ENCODE measurements at places on chromosomes 7 and 10.

- no peak for DNase-seq
These were observed 60.3 kb upstream of the NFKB2 start for GRCh38 chr10:102335184-102335583.

GRCh38 chr7:88689821-88690220 is 69.7 kb upstream of the ZNF804B start:
- DNase-seq: no peak

DNA sequence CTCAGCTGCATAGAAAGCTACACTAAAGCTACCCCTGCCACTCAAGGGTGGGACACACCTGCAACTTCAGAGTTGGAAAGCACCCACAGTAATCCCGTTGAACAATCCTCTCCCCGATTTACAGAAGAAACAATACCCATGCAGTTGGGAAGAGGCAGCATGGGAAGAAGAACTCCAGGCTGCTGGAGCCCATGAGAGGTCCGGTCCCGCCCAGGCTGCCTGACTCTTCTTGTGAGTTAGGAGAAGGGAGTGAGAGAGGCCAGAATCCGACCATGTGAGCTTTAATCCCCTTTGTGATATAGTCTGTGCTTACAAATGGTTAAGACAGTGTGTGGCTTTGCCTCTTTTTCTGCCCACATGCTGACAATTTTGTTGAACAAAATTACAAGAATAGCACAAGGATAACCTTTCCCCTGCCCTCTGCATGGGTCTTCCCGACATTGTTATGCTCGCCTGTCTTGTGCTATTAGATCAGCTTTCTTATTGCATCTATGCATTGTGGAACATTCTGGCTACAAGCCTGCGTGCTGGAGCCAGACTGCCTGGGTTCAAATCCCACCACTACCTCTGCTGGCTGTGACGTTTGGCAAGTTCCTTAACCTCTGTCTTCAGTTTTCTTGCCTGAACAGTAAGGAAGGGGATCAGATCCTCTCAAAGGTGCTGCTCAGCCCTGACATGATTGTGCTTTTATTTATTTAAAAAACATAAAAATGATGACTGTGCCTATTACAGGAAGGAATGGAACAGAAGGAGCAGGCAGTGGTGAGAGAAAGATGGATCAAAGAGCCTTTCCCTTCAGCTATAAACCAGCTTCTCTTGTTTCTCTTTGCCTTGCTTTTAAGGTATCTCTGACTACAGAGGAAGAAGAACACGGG is 56.0 kb downstream of the BPGM start:
- DNase-seq: no peak

- no peak for DNase-seq
These were observed 153.0 kb upstream of the GPR26 start for GRCh38 chr10:123512901-123513775.

DNA sequence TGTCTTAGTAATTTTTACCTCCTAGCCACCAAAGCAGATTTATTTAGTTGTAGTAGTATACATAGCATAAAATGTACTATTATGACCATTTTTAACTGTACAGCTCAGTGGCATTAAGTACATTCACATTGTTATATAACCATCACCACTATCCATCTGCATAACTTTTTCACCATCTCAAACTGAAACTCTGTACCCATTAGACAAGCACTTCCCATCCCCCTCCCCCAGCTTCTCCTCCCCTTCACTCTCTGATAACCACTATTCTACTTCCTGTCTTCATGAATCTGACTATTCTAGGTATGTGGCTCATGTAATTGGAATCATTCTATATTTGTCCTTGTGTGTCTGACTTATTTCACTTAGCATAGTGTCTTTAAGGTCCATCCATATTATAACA is 71.9 kb downstream of the MRPL32 start:
- DNase-seq: peak; percentile 3

DNA sequence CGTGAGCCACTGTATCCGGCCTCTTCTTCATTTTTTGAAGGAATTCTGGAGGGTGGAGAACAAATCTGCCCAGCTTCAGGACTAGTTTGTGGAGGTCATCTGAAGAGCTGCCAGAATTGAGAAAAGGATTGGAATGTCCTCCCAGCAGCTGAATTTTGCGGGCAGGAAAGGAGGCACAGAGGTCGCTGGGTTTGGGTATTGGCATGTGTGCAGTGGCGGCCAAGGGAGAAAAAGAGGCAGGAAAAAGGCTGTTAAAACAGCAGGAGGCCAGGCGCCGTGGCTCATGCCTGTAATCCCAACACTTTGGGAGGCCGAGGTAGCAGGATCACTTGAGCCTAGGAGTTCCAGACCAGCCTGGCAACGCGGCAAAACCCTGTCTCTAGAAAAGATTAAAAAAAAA is 80.4 kb downstream of the HIP1 start:
- DNase-seq: peak; percentile 71

DNA sequence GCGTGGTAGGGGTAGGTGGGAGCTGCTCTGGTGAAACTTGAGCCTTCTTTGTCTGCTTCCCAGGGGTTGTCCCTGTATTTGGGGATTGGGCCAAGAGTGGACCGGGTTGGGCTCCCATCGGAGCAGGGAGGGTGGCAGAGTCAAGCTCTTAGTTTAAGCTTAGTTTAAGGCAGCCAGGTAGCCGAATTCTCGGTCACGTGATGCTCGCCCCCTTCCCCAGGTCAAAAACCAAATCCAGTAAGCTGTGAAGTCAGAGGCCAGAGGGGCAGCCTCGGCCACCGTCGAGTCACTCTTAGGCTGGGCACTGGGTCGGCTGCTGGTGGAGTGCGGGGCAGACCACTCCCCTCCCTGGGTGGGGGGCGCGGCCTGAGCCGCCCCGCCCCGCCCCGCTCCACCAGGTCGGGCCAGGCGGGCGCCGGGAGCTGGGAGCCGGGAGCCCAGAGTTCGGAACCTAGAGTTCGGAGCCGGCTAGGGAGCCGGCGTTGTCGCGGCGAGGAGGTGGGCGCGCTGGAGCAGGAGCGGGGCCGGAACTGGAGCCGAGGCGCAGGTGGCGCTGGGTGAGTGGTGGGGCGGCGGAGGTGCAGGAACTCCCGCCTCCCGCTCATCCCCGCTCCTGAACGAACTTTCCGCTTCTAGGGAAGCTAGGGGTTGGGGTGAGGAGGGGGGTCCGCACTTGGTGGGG is 2.8 kb upstream of the LZTS2 start:
- peak; percentile 29 for DNase-seq

GRCh38 chr10:17655567-17656146 is 11.7 kb downstream of the STAM start:
- DNase-seq: peak; percentile 65

DNA sequence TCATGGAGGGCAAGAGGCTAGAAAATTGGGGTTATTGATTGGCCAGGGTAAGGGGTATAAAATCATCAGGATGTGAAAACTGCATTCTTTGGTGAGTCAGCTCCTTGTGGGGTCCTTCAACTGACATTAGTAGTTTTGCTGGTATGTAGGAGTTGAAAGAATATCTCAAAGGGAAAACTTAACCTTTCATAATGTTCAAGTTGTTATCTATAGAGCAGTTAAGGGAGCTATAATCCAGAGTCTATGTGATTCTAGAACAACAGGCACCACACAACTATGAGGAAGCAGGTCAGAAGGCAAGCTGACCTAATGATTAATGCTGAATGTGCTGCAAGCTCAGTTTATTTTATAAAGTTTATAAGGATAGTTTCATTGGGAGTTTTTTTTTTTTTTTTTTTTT is 13.7 kb downstream of the PRPS1L1 start:
- peak; percentile 82 for DNase-seq

DNA sequence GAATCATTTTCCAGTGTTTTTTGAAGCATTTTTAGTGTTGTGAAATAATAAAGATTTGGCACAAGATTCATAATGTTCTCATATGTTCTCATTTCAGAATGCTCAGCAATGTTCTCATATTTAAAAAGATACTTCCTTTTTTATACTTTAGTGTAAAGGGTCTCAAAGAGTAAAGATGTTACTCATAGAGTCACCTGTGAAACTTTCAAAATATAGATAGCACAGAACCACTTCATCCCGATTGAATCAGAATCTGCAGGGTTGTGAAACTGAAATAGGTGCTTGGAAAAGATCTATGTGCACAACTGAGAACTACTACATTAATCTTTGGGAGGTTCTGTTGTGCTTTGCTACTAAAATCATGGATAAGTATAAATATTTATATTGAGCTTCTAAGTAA is 144.7 kb downstream of the MDFIC start:
- DNase-seq: no peak

GRCh38 chr7:33757563-33758165 is 147.7 kb upstream of the BMPER start:
- DNase-seq: peak; percentile 61

GRCh38 chr7:136883046-136883445 is 14.6 kb downstream of the CHRM2 start:
- DNase-seq: peak; percentile 7

DNA sequence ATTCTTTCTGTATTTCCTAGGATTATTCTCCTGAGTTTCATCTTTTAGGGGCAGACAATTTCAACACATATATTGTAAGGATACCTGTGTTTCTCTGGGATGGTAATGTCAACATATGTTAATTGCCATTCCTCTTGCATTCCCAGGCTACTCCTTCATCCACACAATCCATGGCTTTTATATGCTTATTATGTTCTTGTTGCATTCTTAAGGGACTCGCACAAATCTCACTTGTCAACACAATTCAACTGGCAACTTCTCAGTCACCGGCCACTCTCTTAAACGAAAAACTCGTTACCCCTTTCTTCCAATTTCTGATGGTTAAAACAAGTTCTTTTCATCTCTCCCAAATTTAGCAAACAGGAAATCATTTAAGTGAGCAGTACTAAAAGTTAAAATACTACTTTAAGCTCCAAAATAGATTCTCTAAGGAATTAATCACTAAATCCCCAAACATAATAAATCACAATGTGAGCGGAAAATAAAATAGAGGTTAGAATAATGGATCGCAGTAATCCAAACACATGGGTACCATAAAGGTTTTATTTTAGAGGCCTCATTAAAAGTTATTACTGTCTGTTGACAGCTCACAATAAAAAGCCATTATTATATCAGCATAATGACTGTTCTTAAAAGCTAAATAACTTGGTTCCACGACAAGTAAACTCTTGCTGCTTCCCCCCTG is 223.2 kb downstream of the ELMO1 start:
- DNase-seq: no peak

DNA sequence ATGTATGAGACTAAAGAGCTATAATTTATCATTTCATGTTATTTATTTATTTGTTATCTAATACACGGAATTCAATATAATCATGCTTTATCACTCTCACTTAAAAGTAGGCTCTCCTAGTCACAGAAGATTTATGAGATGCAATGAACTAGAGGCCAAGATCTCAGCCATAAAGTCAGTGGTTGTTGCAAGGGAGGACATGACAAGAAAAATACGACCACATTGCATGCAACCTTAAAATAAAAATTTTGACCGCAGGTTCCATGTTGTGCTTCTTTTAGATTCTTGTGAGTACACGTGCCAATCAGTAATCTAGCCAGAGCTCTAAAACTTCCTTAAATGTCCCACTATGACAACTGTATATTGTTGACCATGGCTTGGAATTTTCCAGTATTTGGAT is 75.9 kb upstream of the SP8 start:
- no peak for DNase-seq

DNA sequence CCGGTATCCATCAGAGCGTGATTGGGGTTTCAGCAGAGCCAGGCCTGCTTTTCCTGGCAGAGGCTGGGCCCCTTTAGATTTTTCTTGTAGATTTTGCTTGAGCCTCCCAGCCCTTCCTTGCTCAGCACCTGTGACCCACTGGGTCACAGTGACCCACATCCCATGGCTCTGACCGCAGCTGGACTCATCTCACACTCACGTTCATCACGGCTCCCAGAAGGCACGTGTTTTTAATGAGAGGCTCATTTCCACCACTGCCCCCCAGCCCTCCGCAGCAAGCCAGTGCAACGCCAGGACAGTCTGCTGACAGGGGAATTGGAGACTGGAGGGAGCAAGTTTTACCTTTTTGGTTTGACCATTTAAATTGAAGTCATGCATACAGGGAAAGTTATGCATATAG is 155.7 kb downstream of the CUX1 start:
- DNase-seq: no peak

- DNase-seq: no peak
These were observed 14.1 kb downstream of the MICU1 start for GRCh38 chr10:72611783-72612182.

GRCh38 chr10:22315455-22316285 is 518 bp upstream of the COMMD3 start:
- no peak for DNase-seq

- no peak for DNase-seq
These were observed 11.0 kb downstream of the GRID1 start for GRCh38 chr10:86355571-86356038.

GRCh38 chr7:92002720-92003119 is 62.1 kb downstream of the AKAP9 start:
- no peak for DNase-seq

DNA sequence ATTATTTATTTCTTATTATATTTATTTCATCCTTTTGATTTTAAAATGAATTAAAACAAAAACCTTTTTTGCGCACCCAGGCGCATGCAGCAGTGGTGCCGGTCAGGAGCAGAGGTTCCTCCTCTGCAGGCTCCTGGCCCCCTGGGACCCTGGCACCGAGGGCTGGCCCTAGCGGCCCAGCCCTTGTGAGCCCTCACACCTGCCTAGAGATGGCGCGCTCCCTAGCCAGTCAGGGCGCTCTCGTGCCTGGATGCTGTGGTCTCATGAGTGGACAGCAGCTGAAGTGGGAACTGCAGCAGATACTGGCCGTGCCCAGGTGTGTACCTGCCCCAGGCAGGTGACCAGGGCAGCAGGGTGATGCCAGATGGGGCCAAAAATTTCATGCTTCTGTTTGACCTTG is 13.8 kb downstream of the RET start:
- DNase-seq: no peak

GRCh38 chr7:151875942-151876898 is 695 bp downstream of the PRKAG2 start:
- DNase-seq: peak; percentile 23

GRCh38 chr10:47184273-47184672 is 115.7 kb upstream of the GDF10 start:
- DNase-seq: no peak

- DNase-seq: no peak
These were observed 495.5 kb upstream of the C7orf33 start for GRCh38 chr7:148095066-148095465.
